ENCODE measurements at places on chromosomes 5 and 9. TPM values are rescaled to one million over a fixed set of nuclear protein-coding genes. Genes with fewer than 3 reads are reported as not detected.

- H3K36me3 ChIP-seq: no peaks in the 10 kb centered on the region
- ATAC-seq: no peak
- peaks cover 17% of the 10 kb centered on the region for H3K27me3 ChIP-seq
- no peak overlapping the region for H3K27ac ChIP-seq
Measured at GRCh38 chr5:74311961-74312360, 328.6 kb downstream of the ENC1 start.

DNA sequence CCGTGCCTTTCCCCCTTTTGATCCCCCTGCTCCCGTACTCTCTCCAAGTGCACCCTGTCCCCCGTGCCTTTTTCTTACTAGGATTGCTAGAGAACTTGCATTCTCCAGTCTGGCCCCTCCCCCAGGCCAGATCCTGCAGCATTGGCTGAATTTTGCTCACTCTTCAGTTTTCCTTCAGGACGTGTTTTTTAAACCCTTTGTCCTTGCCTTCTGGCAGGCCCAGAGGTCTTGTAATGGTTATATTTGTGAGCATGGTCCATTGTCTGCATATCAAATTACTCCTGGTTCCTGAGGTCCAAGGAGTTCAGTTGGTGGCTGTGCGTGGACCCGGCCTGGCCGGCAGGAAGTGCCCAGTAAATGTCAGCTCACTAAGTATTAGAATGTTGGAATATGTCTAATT is 606 bp downstream of the TBC1D13 start:
- H3K27ac ChIP-seq: peak overlapping the region; percentile 89
- H3K27me3 ChIP-seq: no peaks in the 10 kb centered on the region
- H3K4me1 ChIP-seq: no peaks in the 10 kb centered on the region
- peaks cover 31% of the 10 kb centered on the region for H3K36me3 ChIP-seq
- H3K4me3 ChIP-seq: peak overlapping the region; percentile 93

Gene PCDHGA12
- total RNA-seq: not detected

Gene OR1Q1
- total RNA-seq: 0.45 TPM

DNA sequence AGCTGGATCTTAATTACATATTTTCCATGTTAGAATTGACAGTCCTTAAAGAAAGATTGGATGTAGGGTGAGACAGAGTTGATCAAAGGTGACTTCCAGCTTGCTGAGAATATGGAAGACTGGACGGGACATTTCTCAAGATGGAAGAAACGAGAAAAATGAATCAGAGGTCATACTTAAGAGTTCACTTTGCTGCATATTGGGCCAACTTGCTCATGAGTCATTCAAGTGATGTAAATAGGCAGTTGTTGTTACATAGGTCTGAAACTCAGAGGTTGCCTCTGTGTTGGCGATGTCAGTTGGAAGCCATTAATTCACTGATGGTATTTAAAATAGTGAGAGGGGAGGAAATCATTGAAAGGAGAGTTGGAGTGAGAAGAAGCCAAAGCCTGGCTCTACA is 132.8 kb downstream of the CD180 start:
- H3K4me3 ChIP-seq: peak overlapping the region; percentile 1
- peaks cover 85% of the 10 kb centered on the region for H3K36me3 ChIP-seq
- peaks cover 22% of the 10 kb centered on the region for H3K4me1 ChIP-seq
- no peaks in the 10 kb centered on the region for H3K27me3 ChIP-seq
- peak; percentile 38 for ATAC-seq
- H3K27ac ChIP-seq: peak overlapping the region; percentile 12

DNA sequence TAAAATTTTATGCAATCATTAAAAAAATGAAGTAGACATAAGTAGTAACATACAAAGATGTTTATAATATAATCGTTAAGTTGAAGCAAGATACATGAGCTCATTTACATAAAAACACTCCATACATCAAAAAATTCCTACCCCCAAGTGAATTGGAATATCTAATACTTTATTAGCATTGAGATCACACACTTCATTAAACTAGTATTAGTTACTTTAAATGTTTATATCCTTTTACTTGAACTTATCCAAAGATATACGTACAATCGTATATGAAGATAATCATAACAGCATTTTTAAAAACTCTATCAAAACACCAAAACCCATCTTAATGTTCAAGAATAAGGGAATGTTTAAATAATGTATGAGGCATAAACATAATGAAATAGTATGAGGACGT is 275.1 kb downstream of the RFX3 start:
- H3K4me1 ChIP-seq: no peaks in the 10 kb centered on the region
- no peak overlapping the region for H3K4me3 ChIP-seq

Gene FSD1L
- total RNA-seq: 3.4 TPM

DNA sequence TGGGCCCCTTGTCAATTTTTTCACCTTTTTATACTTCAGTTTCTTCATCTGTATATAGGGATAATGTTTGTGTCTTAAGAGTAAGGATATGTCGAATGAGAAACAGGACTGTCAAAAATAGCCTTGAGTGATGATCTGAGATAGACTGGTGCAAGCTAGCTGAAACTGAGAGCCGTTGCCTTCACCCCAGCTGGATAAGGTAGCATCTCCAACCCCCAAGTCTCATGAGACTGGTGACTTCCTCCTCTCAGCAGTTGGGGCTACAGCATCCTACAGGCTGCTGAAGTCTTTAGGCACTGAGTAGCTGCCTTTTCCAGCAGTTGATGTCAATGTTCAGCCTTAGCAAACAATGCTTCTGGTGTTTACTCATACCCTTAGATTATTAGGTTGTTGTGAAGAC is 330.2 kb downstream of the OSTF1 start:
- H3K4me1 ChIP-seq: no peaks in the 10 kb centered on the region
- H3K27ac ChIP-seq: no peak overlapping the region
- peaks cover 3% of the 10 kb centered on the region for H3K27me3 ChIP-seq
- no peak for ATAC-seq

DNA sequence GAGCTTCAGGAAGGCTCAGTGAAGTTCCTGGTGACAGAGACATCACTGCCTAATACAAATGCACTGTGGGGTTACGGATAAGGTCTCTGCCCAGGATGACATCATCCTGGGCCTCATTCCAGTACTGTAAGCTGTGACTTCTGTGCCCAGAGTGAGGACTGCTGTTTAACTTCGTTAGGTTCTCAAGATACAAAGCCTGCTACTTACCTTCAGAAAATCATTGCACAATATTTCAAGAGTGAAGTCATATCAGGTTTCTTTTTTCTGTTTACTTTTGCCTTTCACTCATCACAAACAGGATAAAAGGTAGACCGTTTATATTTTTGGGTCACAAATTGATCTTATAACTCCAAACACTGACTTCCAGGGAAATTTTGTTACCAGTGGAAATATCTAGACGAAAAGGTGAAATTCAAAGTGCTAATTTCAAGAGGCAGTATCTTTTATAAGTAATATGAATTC is 241.2 kb downstream of the PIK3R1 start:
- no peaks in the 10 kb centered on the region for H3K27me3 ChIP-seq
- peaks cover 7% of the 10 kb centered on the region for H3K4me1 ChIP-seq
- no peak overlapping the region for H3K27ac ChIP-seq
- peak; percentile 47 for ATAC-seq

Gene SLC25A2
- total RNA-seq: not detected

- H3K4me1 ChIP-seq: no peaks in the 10 kb centered on the region
- peaks cover 9% of the 10 kb centered on the region for H3K27me3 ChIP-seq
- no peak overlapping the region for H3K27ac ChIP-seq
- ATAC-seq: no peak
- no peak overlapping the region for H3K4me3 ChIP-seq
Measured at GRCh38 chr5:109454731-109455505, 45.1 kb upstream of the PJA2 start.

- no peaks in the 10 kb centered on the region for H3K36me3 ChIP-seq
- no peaks in the 10 kb centered on the region for H3K27me3 ChIP-seq
- ATAC-seq: no peak
- H3K4me3 ChIP-seq: no peak overlapping the region
- no peak overlapping the region for H3K27ac ChIP-seq
Measured at GRCh38 chr5:8884029-8884428, 661.8 kb downstream of the SEMA5A start.

Gene PAEP
- not detected for total RNA-seq

DNA sequence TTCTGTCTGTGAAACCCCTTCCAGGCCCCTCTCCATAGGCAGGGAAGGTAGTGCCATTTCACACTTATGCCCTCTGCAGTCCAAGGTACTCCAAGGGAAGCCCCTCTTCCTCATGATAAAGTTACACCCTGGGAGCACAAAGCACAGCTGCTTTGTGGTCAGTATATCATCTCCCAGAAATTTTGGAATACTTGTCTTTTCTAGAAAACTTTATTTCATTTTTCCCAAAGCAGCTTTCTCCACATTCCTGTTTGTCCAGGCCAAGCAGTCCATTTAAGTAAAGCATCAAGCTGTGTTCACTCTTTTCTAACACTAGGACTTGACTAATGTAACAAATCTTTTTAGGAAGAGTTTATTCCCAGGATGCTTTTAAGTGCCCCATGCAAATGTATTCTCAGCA is 371.8 kb upstream of the RGMB start:
- no peak overlapping the region for H3K27ac ChIP-seq
- peaks cover 3% of the 10 kb centered on the region for H3K27me3 ChIP-seq
- no peak for ATAC-seq
- no peak overlapping the region for H3K4me3 ChIP-seq

GRCh38 chr9:133057006-133057405 is 4.8 kb upstream of the CEL start:
- no peak overlapping the region for H3K4me3 ChIP-seq
- no peaks in the 10 kb centered on the region for H3K27me3 ChIP-seq
- H3K4me1 ChIP-seq: peaks cover 16% of the 10 kb centered on the region
- no peak overlapping the region for H3K27ac ChIP-seq
- ATAC-seq: no peak
- peaks cover 39% of the 10 kb centered on the region for H3K36me3 ChIP-seq

DNA sequence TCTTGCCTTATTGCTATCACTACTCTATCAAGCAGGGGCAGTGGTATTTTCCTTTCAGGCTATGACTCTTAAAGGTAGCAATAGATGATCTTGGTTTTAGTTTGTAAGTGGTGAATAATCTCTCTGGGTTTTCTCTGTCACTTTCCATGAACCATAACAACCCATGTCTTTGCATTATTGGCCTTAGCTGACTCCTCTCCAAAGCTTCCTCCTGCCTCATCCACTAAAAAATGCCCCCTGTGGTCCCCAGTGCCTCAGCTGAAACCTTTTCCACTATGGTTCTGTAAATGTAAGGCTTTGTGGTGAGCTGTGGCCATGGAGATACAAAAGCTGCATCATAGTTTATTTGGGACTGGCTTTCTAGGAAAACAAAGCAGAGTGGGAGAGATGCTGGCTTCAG is 128.8 kb downstream of the GPBP1 start:
- no peaks in the 10 kb centered on the region for H3K36me3 ChIP-seq
- peak; percentile 67 for ATAC-seq
- H3K4me1 ChIP-seq: peaks cover 20% of the 10 kb centered on the region
- no peaks in the 10 kb centered on the region for H3K27me3 ChIP-seq

GRCh38 chr5:140143521-140144258 is 18.0 kb downstream of the IGIP start:
- no peaks in the 10 kb centered on the region for H3K36me3 ChIP-seq
- peaks cover 9% of the 10 kb centered on the region for H3K4me1 ChIP-seq
- H3K27me3 ChIP-seq: peaks cover 7% of the 10 kb centered on the region
- ATAC-seq: no peak
- no peak overlapping the region for H3K27ac ChIP-seq
- H3K4me3 ChIP-seq: no peak overlapping the region

- H3K27me3 ChIP-seq: peaks cover 3% of the 10 kb centered on the region
- ATAC-seq: no peak
- H3K27ac ChIP-seq: no peak overlapping the region
- no peaks in the 10 kb centered on the region for H3K4me1 ChIP-seq
Measured at GRCh38 chr5:88944751-88945531, 62.0 kb upstream of the MEF2C start.

Gene NNT
- total RNA-seq: 97.2 TPM

- H3K27me3 ChIP-seq: no peaks in the 10 kb centered on the region
- no peaks in the 10 kb centered on the region for H3K36me3 ChIP-seq
- no peak overlapping the region for H3K4me3 ChIP-seq
- H3K4me1 ChIP-seq: no peaks in the 10 kb centered on the region
- ATAC-seq: no peak
- H3K27ac ChIP-seq: peak overlapping the region; percentile 10
Measured at GRCh38 chr9:110180511-110181434, 27.2 kb downstream of the C9orf152 start.

Gene PCDHB3
- total RNA-seq: 0.08 TPM

GRCh38 chr5:7585807-7586206 is 189.9 kb downstream of the ADCY2 start:
- H3K27ac ChIP-seq: no peak overlapping the region
- no peaks in the 10 kb centered on the region for H3K27me3 ChIP-seq
- H3K4me3 ChIP-seq: no peak overlapping the region
- no peaks in the 10 kb centered on the region for H3K4me1 ChIP-seq
- H3K36me3 ChIP-seq: no peaks in the 10 kb centered on the region

DNA sequence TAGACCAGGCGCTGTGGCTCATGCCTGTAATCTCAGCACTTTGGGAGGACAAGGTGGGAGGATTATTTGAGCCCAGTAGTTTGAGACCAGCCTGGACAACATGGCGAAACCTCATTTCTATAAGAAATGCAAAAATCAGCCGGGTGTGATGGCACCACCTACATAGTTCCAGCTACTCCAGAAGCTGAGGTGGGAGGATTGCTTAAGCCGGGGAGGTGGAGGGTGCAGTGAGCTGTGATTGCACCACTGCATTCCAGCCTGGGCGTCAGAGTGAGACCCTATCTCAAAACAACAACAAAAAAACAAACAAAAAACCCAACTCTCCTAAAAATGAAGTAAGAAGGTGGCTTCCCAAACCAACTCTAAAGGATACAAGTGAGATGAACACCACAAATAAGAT is 23.0 kb downstream of the IARS1 start:
- H3K4me1 ChIP-seq: peaks cover 6% of the 10 kb centered on the region
- peaks cover 100% of the 10 kb centered on the region for H3K36me3 ChIP-seq
- H3K4me3 ChIP-seq: no peak overlapping the region
- no peak overlapping the region for H3K27ac ChIP-seq

GRCh38 chr5:156359476-156359875 is 32.5 kb downstream of the SGCD start:
- peaks cover 6% of the 10 kb centered on the region for H3K27me3 ChIP-seq
- no peak overlapping the region for H3K4me3 ChIP-seq
- H3K36me3 ChIP-seq: no peaks in the 10 kb centered on the region
- no peaks in the 10 kb centered on the region for H3K4me1 ChIP-seq
- ATAC-seq: no peak

- no peak within 1 kb of the TSS for H3K27ac ChIP-seq
- no peaks in the 10 kb centered on the region for H3K4me1 ChIP-seq
- no peaks in the 10 kb centered on the region for H3K36me3 ChIP-seq
- ATAC-seq: peak; percentile 45
- H3K4me3 ChIP-seq: no peak within 1 kb of the TSS
Measured at GRCh38 chr5:36301858-36302603, at the start of gene RANBP3L. TSS of gene RANBP3L (minus strand) at chr5:36301902. CDS start at chr5:36301416, 486 bp downstream.

- no peaks in the 10 kb centered on the region for H3K36me3 ChIP-seq
- H3K4me3 ChIP-seq: no peak overlapping the region
- peaks cover 8% of the 10 kb centered on the region for H3K4me1 ChIP-seq
- peaks cover 15% of the 10 kb centered on the region for H3K27me3 ChIP-seq
- no peak for ATAC-seq
- H3K27ac ChIP-seq: no peak overlapping the region
Measured at GRCh38 chr9:35488021-35488420, 1.9 kb upstream of the RUSC2 start.

DNA sequence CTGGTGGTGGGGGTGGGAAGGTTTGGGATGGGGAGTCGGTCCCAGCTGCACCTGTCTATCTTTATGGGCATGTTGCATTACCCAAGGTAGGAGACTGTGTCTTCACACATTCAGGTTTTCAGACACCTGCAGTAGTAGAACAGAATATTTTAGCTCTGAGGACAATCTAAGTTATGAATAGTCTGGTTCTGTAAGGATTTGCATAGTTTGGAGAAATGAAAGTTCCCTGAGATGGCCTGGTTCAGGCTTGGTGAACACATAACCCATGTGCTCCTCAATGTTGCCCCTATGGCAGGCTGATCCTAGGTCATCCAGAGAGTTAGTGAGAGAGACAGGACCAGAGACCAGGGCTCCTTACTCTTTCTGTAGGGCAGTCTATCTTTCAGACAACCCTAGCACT is 20.7 kb downstream of the TNFSF8 start:
- H3K36me3 ChIP-seq: peaks cover 99% of the 10 kb centered on the region
- no peaks in the 10 kb centered on the region for H3K27me3 ChIP-seq
- no peak for ATAC-seq
- peaks cover 57% of the 10 kb centered on the region for H3K4me1 ChIP-seq
- peak overlapping the region; percentile 86 for H3K4me3 ChIP-seq

Gene IRGM
- 1.4 TPM for total RNA-seq

Data from activated T-helper 17 cell treated with anti-CD3 and anti-CD28 coated beads, Interleukin-2, amount 50 U/mL, for 72 hours (primary cell).